Mesenchymal stem cell (in vitro differentiated cells and primary cell): ENCODE measurements at places on chromosomes 1 and 21.

DNA sequence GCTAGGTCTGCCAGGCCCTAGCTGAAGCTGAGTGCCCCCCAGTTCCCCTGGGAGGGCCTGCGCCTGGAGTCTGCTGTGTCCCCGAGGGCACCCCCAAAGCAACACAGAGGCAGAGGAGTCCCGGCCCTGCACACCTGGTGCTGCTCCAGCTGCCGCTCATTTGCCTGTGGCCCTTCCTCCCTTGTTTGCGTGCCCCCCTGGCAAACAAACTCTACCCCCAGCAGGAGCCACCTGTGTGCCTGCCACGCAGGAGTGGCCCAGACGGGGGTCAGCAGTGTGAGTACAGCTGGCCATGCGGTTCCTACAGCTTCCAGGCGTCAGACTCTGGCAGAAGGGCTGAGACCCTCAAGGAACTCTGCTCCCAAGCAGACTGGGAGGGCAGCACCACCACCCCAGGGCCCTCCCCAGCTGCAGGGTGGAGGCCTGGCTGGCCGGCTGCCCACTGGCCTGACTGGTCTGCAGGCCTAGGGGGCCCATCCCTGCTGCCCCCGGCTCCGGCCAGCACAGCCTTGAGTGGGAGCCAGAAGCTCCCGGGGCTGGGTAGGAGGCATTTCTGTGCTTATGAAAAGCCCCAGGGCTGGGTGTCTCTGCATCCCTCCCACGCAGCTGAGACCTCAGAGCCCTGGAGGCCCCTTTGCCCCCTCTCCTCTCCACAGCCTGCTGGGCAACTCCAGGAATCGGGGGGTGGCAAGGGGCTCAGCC, 563 bp upstream of the TAS1R3 start:
- no peak overlapping the region for H3K27ac ChIP-seq
- DNase-seq, result no peak
- H3K27me3 ChIP-seq, result no peaks in the 10 kb centered on the region
- peaks cover 44% of the 10 kb centered on the region for H3K4me1 ChIP-seq

DNA sequence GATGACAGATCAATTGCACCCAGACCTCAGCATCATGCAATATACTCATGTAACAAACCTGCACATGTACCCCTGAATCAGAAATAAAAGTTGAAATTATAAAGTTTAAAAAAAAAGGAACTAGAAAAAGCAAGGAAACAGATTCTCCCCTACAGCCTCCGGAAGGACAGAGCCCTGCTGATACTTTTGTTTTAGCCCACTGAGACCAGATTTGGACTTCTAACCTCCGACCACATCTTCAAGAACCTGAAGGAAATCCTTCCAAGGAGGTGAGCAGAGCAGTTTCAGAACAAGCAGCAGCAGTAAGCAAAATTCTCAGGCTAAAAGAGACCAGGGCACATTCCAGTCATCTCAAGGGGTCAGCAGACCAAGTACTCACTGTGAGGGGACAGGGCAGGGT, 54.5 kb downstream of the TM2D1 start:
- H3K4me1 ChIP-seq, result no peaks in the 10 kb centered on the region
- no peak overlapping the region for H3K27ac ChIP-seq
- no peaks in the 10 kb centered on the region for H3K27me3 ChIP-seq
- H3K4me3 ChIP-seq, result no peak overlapping the region
- H3K36me3 ChIP-seq, result no peaks in the 10 kb centered on the region

DNA sequence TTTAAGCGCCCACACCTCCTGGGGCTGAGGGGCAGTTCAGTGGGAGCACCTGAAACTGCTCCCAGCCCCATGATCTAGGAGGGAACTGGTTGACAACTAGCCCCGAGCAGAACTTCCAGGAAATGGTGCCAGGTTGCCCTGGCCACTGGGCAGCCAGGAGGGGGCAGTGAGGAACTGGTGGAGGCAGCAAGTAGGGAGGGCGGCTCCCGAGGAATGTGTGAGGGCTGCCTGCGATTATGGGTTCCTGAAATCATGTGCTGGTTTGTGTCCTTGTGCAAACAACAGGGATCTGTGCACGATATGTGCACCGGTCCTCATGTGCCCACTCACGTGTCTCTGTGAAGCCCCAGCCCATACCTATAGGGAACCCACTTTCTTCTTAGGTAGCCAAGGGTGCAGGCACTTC, 9.9 kb downstream of the GPR3 start:
- H3K27ac ChIP-seq, result peak overlapping the region; percentile 69
- H3K4me1 ChIP-seq, result peaks cover 51% of the 10 kb centered on the region
- H3K4me3 ChIP-seq, result no peak overlapping the region
- H3K27me3 ChIP-seq, result no peaks in the 10 kb centered on the region
- peaks cover 20% of the 10 kb centered on the region for H3K36me3 ChIP-seq
- DNase-seq, result peak; percentile 55

DNA sequence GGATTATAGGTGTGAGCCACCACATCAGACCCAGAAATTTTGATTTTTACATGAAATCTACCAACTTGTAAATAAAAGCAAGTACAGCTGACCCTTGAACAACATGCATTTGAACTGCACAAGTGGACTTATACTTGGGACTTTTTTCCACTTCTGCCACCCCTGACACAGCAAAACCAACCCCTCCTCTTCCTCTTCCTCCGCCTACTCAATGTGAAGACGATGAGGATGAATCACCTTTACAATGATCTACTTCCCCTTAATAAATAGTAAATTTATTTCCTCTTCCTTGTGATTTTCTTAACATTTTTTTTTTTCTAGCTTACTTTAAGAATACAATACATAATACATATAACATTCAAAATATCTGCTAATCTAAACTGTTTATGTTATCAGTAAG, 17.5 kb upstream of the YRDC start:
- no peaks in the 10 kb centered on the region for H3K27me3 ChIP-seq
- no peaks in the 10 kb centered on the region for H3K4me1 ChIP-seq
- DNase-seq, result no peak
- no peak overlapping the region for H3K27ac ChIP-seq

- peaks cover 18% of the 10 kb centered on the region for H3K4me1 ChIP-seq
- H3K4me3 ChIP-seq, result no peak overlapping the region
- H3K27ac ChIP-seq, result no peak overlapping the region
- no peaks in the 10 kb centered on the region for H3K36me3 ChIP-seq
Measured at GRCh38 chr21:34671462-34671861, 2.7 kb downstream of the CLIC6 start.

- H3K4me1 ChIP-seq, result peaks cover 5% of the 10 kb centered on the region
- H3K27me3 ChIP-seq, result no peaks in the 10 kb centered on the region
- DNase-seq, result peak; percentile 45
- no peak overlapping the region for H3K4me3 ChIP-seq
- H3K36me3 ChIP-seq, result no peaks in the 10 kb centered on the region
Measured at GRCh38 chr1:209190591-209191261, 392.8 kb upstream of the CAMK1G start.

GRCh38 chr21:44423941-44424607, 31.2 kb upstream of the LRRC3 start:
- H3K36me3 ChIP-seq, result no peaks in the 10 kb centered on the region
- no peaks in the 10 kb centered on the region for H3K4me1 ChIP-seq
- no peaks in the 10 kb centered on the region for H3K27me3 ChIP-seq
- no peak for DNase-seq
- no peak overlapping the region for H3K4me3 ChIP-seq

DNA sequence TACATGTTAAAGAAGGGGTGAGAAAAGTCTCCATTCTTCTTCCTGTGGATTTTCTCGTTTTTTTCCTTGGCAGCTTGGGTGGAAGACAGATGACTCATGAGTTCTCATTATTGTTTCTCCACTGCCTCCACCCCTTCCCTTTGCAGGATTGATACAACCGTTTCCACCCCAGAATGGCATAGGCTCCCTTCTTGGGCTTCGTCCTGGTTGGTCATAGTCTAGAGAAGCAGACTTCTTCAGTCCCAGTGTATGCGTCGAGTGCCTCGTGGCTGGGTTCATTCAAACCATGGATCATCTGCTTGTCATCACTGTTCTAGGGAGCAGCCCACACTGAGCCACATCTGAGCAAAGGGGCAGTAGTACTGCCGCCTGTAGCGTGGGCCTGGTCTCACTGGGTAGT, 13.7 kb downstream of the PTGFRN start:
- H3K36me3 ChIP-seq, result no peaks in the 10 kb centered on the region
- no peak overlapping the region for H3K4me3 ChIP-seq
- no peak overlapping the region for H3K27ac ChIP-seq
- DNase-seq, result no peak

DNA sequence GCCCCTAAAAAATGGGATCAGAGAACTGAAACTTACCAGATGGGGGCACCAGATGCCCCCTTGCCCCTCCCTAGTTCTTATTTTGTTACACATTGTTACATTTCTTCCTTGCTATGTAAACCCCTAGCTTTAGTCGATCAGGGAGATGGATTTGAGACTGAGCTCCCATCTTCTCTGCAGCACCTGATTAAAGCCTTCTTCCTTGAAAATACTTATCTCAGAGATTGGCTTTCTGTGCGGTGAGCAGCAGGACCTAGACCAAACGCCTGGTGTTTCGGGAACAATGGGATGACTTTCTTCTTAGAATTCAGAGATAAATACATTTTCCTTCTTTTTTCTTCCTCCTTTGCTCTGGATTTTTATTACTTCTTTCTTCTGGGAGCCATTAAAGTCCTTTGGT, 16.7 kb upstream of the LSM10 start:
- no peak for DNase-seq
- no peaks in the 10 kb centered on the region for H3K27me3 ChIP-seq
- peaks cover 4% of the 10 kb centered on the region for H3K4me1 ChIP-seq
- no peak overlapping the region for H3K4me3 ChIP-seq

- H3K27ac ChIP-seq, result no peak overlapping the region
- no peaks in the 10 kb centered on the region for H3K36me3 ChIP-seq
Measured at GRCh38 chr1:30520476-30520875, 202.9 kb downstream of the MATN1 start.

DNA sequence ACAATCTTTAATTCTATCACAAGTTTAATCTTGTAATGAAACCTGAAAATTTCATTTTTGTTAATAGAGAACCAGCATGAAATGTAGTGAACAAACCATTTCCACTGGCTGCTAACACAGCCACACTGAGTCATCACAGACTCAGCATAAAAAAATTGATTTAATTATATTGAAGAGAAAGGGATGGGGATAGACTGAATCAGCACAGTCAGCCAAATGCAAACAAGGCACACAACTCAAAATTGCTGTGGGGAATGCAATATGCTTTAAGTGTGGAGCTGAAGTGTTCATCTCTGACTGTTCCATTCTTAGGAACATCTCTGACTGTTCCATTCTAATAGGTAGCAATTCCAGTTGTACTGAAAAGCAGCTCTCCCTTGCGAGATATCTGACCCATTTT, 299.8 kb downstream of the MRPL39 start:
- no peak overlapping the region for H3K4me3 ChIP-seq
- H3K36me3 ChIP-seq, result no peaks in the 10 kb centered on the region
- no peaks in the 10 kb centered on the region for H3K27me3 ChIP-seq
- DNase-seq, result no peak

DNA sequence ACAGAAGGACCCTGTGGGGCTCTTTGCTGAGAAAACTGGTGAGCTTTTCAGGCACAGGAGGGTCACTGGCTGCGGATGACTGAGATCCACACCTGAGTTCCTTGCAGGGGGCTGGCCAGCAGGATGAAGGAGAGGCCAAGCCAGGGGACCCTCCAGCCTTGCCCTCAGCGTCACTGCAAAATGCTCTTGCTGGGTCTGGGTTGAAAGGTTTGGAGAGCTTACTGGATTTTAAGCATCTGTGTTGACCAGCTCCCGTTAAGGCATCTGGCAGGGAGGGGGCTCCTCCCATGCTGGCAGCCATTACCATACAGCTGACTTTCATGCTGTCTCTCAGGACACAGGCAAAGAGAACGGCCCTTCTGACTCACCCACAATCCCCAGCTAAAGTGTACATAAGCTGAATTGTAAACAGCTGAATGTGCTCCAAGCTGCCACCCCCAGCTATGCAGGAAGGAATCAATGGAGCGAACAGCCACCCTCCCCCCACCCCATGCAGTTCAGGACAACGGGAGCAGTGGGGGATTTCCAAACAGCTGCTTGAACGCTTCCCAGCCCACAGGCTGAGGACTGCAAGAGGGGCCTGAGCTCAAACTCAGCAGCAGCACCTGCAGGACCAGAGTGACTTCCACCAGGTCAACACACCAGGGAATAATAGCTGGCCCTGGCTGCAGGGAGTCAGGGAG, 21.3 kb upstream of the A3GALT2 start:
- peak; percentile 98 for DNase-seq
- H3K4me3 ChIP-seq, result peak overlapping the region; percentile 68
- H3K27me3 ChIP-seq, result no peaks in the 10 kb centered on the region
- peak overlapping the region; percentile 92 for H3K27ac ChIP-seq

DNA sequence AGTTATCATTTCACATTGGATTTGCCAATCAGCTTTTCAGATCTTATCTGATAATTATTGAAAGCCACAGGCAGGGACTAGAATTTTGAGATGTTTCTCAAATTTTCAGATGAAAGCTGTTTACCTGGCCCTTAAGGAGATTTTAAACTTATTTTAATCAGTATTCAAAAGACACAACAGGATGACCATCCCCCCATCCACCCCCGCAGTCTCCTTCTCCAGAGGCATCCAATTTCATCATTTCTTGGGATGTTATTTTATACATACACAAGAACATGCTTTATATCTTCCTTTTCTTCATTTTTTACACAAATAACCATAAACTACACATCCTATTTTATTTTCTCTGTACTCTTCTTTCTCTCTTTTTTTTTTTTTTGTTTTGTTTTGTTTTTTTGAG, 470.9 kb downstream of the SMYD3 start:
- H3K36me3 ChIP-seq, result no peaks in the 10 kb centered on the region
- H3K4me3 ChIP-seq, result no peak overlapping the region
- peaks cover 3% of the 10 kb centered on the region for H3K4me1 ChIP-seq
- no peak for DNase-seq

DNA sequence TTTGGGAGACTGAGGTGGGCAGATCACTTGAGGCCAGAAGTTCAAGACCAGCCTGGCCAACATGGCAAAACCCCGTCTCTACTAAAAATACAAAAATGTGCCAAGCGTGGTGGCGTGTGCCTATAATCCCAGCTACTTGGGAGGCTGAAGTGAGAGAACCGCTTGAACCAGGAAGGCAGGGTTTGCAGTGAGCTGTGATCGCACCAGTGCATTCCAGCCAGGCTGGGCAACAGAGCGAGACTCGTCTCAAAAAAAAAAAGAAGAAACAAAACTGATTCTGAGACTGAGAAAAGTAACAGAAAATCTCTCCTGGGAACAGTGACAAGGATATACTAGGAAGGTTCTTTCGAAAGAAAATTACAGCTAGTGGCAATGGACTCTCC, 20.9 kb downstream of the USP48 start:
- no peak overlapping the region for H3K27ac ChIP-seq
- H3K27me3 ChIP-seq, result no peaks in the 10 kb centered on the region
- no peak for DNase-seq
- H3K36me3 ChIP-seq, result peaks cover 2% of the 10 kb centered on the region
- no peak overlapping the region for H3K4me3 ChIP-seq

- no peaks in the 10 kb centered on the region for H3K36me3 ChIP-seq
- no peak overlapping the region for H3K4me3 ChIP-seq
- no peaks in the 10 kb centered on the region for H3K27me3 ChIP-seq
Measured at GRCh38 chr1:214583113-214583512, 19.9 kb upstream of the CENPF start.

DNA sequence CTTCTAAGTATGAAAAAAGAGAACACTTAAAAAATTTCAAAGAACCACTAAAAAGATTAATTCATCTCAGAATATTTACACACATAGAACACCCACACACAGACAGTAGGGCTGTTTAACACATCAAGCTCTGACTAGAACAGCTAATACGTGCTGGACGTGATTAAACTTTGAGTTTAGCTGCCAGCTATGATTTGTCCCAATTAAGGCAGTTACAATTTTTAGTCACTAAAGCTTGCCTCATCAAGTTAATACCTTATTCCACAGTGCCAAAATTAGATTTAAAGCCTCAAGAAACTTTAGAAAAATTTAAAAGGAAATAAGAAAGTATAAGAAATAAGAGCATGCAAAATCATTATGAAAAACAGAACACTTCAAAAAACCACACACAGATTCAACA, 18.9 kb downstream of the SLC16A1 start:
- no peak overlapping the region for H3K27ac ChIP-seq
- H3K4me3 ChIP-seq, result no peak overlapping the region
- H3K27me3 ChIP-seq, result no peaks in the 10 kb centered on the region
- peaks cover 2% of the 10 kb centered on the region for H3K4me1 ChIP-seq
- no peaks in the 10 kb centered on the region for H3K36me3 ChIP-seq
